Left forelimb (tissue), 1 donor: ENCODE measurements at places on chromosomes 16 and 17.

DNA sequence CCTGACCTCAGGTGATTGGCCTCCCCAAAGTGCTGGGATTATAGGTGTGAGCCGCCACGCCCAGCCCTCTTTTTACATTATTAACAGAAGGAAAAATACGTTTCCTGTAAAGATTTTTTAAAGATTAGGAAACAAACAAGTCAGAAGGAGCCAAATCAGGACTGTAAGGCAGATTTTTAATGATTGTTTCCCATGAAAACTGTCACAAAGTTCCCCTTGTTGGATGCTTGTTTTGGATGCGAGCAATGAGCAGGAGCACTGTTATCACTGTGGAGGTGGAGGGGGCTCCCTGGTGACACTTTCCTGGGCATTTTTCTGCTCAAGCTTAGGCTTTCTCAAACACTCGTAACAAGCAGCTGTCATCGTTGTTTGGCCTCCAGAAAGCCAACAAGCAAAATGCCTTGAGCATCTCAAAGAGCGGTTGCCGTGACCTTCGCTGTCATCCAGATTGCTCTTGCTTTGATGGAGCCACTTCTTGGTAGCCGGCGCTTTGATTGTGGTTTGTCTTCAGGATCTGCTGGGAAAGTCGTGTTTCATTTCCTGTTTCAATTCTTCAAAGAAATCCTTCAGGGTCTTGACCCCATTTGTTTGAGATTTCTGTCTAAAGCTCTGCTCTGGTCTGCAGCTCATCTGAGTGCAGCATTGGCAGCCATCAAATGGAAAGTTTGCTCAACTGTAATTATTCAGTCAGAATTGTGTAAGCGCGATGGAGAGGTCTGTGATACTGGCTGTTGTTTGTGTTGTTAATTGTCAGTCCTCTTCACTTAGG lies 128.7 kb downstream of the RPTOR start:
- no peak for DNase-seq

- DNase-seq: no peak
These were observed 130.1 kb upstream of the TMEM97 start for GRCh38 chr17:28188841-28189263.

DNA sequence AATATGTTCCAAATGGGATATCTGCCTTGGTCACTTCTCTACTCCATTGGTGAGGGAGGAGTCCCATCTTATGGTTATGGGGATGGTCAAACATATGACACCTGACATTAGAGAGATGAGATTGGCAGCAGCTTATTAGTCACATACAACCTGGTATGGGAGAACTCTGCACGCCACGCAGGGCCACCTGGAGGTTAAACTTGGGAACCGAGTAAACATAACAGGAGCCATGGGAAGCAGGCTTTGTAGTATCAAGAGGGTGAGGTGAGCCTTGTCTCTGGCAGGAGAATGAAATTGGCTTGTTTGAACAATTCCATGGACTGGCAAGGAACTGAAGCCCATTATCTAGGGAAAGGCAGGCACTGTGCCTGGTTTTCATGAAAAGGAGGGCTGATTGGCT lies 238.7 kb upstream of the ELAC2 start:
- DNase-seq: no peak

DNA sequence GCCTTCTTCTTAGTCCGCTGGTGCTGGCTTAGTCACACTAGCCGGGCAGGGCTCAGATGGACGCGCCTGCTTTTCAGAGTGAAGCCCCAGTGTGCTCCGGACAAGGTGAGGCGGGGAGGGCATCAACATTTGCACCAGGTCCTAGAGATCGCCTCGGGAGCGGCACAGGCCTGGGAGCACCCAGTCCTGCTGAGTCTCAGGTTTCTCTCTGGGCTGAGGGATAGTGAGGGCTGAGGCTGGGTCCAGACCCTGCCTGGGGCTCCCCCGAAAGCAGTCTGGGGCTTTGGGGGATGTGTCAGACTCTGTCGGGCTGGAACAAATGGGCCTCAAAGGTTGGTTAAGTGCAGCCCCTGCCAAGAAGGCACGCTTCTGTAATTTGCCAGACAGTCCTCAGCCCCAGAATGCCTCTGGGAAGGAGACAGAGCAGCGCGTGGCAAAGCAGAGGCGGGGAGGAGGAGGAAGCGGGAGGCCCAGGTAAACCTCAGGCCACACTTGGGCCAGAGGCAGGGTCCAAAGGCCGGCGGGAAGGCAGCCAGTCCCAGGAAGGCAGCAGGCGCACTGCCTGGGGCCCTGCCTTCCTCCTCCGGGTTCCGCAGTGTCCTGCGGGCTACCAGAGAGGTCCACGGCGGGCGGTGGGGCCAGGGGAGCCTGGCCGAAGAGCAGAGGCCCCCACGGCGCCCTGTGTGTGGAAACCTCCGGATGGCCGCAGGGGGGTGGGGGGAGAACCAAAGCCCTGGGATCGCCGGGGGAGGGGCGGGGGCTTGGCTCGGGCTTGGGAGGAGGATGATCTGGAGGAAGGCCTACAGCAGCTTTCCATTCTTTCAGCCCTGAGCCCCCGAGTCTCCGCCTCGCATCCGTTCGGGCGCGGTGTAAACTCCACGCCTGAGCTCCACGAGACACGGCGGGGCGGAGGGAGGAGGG lies 39.5 kb upstream of the ATP2A3 start:
- DNase-seq: no peak

DNA sequence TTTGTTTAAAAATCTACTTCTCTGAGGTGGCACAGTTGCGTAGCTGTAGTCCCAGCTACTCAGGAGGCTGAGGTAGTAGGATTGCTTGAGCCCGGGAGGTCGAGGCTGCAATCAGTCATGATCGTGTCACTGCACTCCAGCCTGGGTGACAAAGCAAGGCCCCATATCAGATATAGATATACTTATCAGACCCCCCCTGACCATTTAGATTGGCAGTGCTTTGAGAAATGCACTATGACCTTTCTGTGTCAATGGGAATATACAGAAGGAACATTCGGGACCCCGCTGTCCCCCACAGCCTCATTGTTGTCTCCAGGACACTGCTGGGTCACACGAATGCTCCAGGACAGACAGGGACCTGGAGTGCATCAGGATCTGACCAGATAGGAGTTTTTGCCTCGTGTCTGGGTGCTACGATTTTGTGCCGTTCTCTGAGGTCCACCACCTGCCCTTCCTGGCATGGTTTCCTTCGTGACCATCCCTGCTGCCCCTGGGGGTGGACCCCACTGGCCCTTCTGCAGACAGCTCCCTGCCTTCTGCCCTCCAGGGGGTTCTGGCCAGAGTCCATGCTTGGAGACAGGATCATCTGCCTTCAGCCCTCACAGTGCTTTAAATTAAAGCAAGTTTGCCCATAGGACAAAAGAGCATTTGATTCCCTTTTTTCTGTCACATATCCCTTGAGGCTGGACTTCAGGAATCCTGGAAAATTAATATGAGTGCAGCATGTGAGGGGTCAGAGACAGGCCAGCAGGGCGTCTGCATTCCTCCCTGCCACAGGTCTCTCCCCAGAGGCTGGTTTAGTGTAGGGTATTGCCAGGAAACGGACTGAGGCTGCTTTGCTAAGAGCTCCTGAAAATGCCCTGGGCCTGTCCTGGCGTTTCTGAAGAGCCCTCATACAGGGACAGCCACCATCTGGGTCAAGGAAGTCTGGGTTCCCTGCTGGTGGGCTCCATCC lies 19.3 kb downstream of the PLD6 start:
- no peak for DNase-seq

- no peak for DNase-seq
These were observed 194.6 kb upstream of the SDK2 start for GRCh38 chr17:73838815-73839214.

DNA sequence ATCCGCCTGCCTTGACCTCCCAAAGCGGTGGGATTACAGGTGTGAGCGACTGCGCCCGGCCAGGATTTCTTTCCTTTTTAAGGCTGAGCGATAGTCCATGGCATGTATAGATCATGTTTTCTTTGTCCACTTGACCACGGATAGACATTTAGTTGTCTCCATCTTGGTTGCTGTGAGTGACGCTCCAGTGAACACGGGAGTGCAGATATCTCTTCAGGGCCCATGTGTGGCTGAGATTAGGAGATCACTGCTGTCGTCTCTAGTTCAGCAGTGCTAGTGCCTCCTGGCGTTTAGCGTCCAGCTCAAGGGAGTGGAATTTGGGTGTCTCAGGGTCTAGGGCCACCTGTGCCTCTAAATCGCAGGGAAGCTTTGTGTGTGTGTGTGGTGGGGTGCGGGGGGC lies 41.5 kb downstream of the ABCC1 start:
- no peak for DNase-seq

DNA sequence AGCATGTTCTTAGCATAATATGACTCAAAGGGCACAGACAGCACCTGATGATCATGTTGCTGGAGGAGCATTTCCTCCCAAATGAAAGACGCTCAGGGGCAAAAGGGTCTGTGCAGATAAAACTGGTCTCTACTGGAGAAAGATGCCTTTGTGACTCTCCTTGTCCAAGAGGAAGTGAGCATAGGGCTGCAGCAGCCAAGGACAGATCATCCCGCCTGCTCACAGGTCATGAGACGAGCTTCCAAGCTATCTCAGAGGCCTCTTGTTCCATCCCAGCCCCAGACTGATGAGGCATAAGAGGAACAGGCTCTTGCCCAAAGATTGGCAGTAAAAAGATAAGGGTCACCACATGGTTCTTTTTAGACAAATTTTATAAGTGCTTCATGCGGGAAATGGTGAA lies 141.8 kb downstream of the KATNIP start:
- DNase-seq: peak; percentile 2

DNA sequence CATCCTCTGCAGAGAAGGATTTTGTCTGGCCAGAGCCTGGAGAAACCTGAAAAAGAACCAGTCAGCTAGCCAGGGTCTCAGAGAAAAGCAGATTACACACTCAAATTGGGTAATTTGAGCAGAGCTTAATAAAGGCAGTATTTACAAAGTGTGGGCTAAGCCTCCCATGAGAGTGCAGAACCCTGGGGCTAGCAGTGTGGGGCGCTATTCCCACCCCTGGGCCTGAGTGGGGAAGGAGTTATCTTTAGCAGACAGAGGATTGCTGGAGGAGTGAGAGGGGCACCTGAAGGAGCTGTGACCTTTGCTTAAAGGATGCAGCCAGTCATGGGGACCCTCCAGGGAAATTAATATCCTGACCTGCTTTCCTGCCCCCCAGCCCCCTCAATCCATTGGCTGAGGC lies 46.2 kb downstream of the SNX20 start:
- no peak for DNase-seq

- DNase-seq: no peak
These were observed 79.8 kb downstream of the ZNF423 start for GRCh38 chr16:49776085-49776595.
